ELF-1 (cell line): ENCODE measurements at places on chromosomes 2 and 18.

- no peak for DNase-seq
Measured at GRCh38 chr2:172597176-172597842, 41.4 kb downstream of the PDK1 start.

DNA sequence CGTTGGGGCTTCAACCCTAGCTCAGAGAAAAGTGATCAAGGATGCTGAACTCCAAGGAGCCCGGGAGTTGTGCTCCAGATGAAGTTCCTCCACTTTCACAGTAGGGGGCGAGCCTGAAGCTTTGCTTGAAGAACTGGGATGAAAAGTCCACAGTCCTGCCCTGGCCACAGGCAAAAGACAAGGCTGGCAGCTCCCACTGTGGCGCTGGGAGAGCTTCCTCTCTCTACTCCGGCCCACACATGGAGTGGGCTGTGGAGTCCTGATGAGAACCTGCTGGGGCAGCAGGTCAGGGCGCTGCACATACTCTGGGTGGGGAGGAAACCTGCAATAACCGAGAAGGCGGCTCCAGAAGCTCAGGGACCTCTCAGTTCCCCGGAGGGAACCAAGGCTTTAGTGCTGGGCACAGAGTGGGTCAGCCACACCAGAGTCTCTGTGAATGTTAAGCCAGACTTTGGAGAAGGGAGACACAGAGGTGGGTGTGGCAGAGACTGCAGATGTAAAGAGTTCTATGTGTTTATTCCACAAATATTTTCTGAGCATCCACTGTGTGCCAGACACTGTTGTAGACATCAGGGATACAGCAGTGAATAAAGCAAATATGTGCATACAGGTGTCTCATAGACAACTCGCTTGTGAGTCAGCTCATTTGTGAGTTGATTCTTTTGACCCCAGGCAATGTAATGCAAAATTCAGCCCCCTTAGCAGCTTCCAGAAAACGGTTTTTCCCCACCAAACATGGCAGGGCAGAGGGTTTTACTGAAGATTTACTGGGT, 48.0 kb upstream of the MRPL33 start:
- peak; percentile 73 for DNase-seq

DNA sequence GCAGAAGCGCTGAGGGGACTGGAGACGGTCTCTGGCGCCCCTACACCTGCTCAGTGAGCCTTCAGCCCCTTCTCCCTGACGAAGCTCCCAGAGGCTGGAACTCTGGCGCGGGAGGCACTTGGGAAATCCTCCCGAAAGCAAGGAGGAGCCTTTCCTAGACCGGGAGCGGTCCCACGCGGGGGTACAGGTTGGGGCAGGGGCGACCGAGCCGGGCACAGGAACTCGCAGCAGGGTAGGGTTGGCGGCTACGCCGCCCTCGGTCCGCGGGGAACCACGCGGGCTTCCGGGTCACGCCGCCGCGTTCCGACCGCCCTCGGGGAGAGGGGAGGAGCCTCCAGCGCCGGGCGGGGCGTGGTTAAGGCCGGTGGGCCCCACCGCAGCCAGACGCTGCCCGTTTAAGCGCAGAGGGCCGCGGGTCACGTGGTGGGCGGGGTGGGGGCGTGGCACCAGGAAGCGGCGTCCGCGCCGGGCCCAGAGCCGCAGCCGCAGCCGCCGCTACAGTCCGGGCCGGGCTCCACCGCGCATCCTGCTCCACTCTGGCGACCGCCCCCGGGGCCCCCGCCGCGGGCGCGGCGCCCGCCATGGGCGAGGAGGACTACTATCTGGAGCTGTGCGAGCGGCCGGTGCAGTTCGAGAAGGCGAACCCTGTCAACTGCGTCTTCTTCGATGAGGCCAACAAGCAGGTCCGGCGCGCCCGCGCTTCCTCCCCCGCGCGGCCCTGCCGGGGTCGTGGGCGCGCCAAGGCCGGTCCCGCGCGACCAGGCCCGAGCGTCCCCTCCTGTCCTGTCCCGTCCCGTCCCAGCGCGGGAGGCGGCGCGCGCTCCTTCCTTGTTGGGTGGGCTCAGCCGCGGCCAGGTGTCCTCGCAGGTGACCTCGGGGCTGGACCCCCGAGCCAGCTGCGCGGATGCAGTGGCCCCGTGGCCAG, at the start of gene RMC1:
Gene RMC1, plus strand, starts transcription at position 474 of the 925 bp plus-strand sequence. Its CDS starts 108 bp downstream, at position 582.
- DNase-seq = peak; percentile 95

- DNase-seq = no peak
Measured at GRCh38 chr2:192194265-192194865, 368 bp downstream of the TMEFF2 start.

- DNase-seq = no peak
Measured at GRCh38 chr2:62184512-62185230, 11.2 kb upstream of the B3GNT2 start.

DNA sequence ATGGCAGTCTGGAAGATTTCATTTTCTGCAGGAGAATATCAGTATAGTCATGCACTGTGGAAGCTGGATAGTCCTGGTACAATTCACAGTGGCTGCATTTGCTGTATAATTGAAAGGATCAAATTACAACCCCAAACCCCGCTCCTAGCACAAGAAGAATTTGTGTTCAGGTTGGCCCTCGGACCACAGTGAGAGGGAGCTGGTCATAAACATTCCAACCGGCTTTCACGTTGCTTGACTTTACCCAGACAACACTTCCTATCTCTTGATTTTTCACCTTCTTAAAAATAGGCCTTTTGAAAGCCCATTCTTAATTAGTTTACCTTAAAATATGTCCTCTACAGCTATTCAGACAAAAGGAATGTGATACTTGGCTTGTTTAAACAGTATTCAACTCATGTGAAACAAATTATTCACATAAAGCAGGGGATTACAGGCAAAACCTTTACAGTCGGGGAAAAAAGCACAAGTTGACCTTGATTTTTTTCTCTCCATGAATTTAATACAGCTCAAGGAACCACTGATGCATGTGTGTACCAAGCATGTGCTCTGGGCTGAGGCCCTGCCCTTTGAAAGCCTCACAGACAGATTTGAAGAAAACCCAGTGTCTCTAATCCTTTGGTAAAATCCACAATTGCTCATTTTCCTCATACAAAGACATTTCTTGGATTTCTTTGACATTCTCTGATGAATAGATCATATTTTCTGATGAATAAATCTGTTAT, 143.0 kb upstream of the SOX11 start:
- peak; percentile 38 for DNase-seq

DNA sequence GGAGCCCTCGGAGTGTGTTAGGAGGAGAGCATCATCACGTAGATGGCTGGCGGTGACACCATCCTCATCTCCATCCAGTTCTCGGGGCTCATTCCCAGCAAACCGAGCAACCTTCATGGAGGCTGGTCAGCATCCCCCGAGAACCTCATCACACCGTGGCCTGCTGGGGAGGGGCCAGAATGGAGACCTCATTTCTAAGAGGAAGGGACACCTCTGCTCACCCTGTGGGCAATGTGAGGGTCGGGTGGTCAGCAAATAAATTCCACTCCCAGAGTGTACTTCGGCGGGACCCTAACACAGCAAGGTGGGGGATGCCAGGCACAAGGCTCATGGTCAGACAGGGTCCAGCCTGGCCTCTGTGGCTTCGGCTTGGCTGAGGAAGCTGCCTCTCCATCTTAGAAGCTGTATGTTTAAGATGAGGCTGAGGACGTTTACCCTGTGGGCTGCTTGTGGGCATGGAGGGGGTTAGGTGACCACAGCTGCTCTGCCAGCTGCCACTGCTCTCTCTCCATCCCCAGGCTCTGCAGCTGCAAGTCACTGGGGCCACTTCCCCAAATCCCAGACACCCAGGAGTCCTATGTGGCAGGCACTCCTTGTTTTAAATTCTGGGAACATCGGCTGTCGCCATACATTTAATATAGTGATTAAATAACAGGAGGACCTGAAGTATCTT, 56.5 kb upstream of the PXDN start:
- DNase-seq = no peak

DNA sequence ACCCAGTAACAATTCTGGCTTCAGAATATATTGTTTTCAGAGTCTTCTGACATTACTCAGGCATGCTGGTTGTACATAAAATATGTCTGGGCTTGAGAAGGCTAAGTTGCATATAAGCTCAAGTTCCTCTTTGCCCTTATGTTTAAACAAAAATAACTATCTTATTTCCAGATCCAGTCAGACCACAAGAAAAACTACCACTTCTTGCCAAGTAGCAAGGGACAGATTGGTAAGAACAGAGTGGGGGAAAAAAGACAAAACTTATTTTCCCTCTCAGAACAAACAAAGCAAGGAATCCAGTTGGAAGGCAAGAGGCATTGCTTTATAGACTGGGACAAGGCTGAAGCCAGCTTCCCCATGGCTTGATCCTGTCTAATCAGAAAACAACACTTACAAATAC, 1036.7 kb upstream of the CELF4 start:
- no peak for DNase-seq

- no peak for DNase-seq
Measured at GRCh38 chr2:120598416-120598815, 137.3 kb upstream of the GLI2 start.

- no peak for DNase-seq
Measured at GRCh38 chr2:179340678-179341077, 76.0 kb upstream of the SESTD1 start.

DNA sequence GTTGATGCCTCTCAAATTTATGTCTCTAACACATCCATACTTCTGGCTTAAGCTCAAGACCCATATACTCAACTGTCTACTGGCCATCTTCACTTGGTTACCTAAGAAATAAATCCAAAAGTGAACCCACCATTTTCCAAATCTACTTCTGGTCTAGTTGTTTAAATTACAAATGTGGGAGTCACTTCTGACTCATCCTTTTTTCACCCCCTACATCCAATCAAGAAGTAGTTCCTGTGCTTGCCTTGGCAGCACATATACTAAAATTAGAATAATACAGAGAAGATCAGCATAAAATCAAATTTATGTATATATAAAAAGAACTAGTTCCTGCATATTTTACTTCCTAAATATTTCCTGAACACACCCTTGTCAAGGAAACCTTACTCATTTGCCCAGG, 53.6 kb downstream of the STRN start:
- DNase-seq = no peak

DNA sequence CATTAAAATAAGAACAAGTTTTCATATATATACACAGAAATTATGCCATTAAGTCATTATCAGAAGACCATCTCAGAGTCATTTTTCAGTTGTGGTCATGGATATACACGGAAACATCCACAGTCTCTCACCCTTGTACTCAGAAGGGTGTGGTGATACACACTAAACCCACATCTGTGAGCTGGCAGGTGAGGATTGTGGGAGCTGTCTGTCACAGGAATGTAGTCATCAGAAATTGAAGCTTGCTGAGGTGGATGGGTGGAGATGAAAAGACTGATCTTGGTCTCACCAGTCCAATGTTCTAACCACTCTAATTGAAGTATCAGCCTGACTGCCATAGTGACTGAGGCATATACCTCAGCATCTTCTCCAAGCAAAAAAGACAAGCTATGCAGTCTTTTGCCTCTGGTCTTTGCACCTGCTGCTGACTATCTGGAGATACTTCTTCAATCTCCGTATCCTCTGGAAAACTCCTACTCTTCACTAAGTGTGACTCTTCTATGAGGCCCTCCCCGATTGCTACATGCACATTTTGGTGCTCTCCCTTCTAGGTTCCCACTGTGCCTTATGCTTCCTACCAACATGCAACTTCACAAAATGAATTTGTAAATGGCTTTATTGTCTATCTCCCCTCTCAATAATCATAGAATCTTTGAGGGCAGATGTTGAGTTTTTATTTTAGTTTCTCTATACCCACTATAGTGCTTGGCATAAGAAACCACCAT, 232.8 kb downstream of the DYM start:
- DNase-seq = no peak

- DNase-seq = no peak
Measured at GRCh38 chr2:119024152-119024551, 82.2 kb downstream of the MARCO start.

DNA sequence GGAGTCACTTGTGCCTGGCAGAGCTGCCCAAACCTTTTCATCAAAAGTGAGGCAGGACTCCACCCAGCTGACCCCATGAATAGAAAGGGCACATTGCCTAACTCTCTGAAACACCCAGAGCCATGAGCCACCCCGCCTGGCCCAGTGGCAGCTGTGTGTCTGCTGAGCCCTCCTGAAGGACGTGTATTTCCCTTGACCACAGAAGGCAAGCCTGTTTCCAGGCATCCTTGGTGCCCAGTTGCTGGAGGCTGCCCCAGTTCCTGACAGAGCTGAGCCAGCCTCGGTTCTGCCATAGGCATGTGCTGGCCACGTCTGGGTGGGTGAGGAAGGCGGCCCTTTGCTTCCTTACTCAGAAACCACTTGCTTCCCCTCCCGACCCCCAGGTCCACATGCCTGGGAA, 124.7 kb upstream of the GLI2 start:
- DNase-seq = no peak

GRCh38 chr2:4962419-4962818, 729.8 kb upstream of the SOX11 start:
- no peak for DNase-seq

- no peak for DNase-seq
Measured at GRCh38 chr2:16686641-16687040, 21.0 kb upstream of the CYRIA start.

DNA sequence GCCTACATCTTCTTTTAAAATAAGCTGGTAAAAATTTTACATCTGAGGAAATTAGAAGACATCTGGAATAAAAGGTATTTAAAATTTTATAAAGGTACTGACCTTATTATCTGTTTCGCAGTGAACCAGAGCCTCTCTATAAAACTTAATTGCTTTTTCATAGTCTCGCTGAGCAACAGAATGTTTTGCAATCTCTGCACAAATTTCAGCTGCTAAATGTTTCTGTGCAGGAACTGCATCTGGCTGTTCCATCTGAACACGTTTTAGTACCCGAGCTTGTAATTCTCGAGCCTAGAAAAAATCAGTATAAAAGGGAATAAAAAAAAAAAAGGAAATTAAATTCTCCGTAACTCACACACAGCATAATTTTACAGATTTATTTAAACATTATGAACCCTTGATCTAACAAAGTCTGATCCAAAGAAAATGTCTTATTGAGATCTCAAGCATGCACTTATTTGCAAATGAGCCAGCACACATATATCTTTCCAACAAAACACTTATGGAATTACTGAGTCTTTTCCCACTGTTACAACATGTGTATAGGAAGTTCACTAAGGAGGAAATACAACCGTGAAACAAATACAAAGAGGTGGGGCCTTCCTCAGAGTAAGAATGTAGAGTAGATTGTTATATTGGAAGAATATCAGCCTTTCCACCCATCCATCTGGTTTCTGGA, 51.8 kb downstream of the TTC21B start:
- no peak for DNase-seq

DNA sequence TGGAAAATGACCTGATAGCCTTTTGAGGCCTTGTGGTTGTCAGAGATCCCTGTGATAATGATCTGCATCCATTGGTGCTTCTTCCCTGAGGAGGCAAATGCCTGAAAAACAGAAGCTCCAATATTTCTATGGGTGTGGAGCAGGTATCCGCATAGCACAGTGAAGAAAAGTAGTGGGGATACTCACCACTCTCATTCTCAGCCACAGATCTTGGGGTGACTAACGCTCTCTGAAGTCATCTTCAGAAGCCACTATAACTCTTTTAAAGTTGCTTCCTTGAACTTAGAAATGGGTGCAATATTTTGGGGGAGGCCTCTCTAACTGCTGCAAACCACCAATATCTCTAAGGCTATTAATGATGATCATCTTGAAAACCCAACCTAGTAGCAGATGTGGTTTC, 46.2 kb downstream of the ARHGAP15 start:
- DNase-seq = no peak
